NCI-H1436 (cell line): ENCODE measurements at places on chromosomes 2 and 18.

GRCh38 chr2:225002656-225003045, 39.6 kb downstream of the DOCK10 start:
- DNase-seq, result no peak

DNA sequence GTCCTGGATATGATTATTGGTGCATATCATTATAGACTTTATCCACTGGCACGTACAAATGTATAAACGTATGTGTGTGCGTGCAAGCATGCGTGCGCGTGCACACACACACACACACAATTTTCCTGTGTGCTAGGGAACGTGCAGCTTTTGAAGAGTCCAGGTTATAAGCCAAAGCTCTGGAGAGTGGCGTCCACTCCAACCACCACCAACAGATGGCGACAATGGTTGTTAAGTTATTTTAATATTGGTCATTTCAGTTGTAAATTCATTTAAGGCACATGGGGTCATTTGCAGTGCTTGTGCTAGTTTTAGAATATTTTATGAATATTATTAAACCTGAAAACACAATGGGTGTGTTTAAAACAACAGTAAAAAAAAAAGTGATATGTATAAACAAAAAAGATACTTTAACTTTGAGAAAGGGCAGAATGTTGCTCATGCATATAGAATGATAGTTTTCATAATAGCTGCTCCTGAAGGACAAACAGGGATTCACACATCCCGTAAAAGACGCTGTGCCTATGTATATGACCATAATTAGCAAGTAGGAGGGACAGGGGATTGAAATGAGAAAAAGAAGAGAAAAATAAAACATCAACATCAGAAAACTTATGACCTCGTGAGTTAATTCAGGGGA, 124.2 kb upstream of the ITGB6 start:
- DNase-seq, result no peak

DNA sequence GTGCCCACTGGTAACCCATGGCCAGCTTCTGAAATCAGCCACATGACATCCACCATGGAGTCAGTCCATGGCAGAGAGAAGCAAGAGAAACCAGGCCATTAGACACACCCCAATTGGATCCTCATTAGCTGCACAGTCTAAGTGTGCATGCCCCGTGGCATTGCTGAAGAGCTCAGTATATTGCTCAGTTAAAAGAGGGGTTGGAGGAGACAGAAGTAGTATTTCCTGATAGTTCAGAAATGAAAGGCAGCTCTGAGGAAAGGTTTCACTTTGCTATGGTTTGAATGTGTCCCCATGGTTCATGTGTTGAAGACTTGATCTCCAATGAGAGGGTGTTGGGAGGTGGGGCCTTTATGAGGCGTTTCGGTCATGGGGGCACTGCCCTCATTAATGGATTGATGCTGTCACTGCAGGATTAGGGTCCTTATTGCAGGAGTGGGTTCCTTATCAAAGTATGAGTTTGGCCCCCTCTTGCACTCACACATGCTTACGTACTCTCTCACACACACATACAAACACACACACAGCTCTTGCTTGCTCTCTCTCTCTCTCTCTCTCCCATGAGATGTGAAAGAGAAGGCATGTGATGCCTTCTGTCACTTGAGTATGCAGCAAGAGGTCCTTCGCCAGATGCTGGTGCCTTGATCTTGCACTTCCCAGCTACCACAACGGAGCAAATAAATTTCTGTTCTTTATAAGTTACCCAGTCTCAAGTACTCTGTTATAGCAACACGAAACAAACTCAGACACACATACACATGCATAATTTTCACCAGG, 58.0 kb downstream of the TMEM163 start:
- no peak for DNase-seq

- DNase-seq, result no peak
These were observed 585.1 kb downstream of the RNF144A start for GRCh38 chr2:7502336-7502735.

- no peak for DNase-seq
These were observed 85.4 kb upstream of the ZEB2 start for GRCh38 chr2:144605231-144605840.

DNA sequence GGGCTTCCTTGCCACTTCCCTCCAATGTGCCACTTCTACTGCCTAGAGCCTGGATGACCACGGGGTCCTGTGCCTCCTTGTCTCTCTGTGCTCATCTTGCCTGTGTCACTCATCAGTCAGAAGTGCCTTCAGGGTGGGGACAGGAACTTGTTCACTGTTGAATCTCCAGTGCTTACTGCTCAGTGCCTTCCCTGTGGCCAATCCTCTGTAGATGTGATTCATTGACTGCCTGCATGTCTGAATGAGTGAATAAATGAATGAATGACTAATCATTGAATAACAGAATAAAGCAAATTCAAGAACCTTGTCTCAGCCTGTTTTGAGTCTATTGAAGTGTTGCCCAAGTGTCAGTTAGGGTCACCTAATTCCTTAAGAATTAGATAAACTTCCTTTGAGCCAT, 42.3 kb upstream of the FAM136A start:
- no peak for DNase-seq

GRCh38 chr2:48454504-48454903, 75.5 kb upstream of the STON1 start:
- no peak for DNase-seq

GRCh38 chr2:20377741-20378140, 27.1 kb upstream of the PUM2 start:
- DNase-seq, result no peak

- DNase-seq, result no peak
These were observed 135.8 kb downstream of the LRRTM1 start for GRCh38 chr2:80168801-80169200.

- no peak for DNase-seq
These were observed 49.9 kb downstream of the LPIN2 start for GRCh38 chr18:2963048-2963447.

DNA sequence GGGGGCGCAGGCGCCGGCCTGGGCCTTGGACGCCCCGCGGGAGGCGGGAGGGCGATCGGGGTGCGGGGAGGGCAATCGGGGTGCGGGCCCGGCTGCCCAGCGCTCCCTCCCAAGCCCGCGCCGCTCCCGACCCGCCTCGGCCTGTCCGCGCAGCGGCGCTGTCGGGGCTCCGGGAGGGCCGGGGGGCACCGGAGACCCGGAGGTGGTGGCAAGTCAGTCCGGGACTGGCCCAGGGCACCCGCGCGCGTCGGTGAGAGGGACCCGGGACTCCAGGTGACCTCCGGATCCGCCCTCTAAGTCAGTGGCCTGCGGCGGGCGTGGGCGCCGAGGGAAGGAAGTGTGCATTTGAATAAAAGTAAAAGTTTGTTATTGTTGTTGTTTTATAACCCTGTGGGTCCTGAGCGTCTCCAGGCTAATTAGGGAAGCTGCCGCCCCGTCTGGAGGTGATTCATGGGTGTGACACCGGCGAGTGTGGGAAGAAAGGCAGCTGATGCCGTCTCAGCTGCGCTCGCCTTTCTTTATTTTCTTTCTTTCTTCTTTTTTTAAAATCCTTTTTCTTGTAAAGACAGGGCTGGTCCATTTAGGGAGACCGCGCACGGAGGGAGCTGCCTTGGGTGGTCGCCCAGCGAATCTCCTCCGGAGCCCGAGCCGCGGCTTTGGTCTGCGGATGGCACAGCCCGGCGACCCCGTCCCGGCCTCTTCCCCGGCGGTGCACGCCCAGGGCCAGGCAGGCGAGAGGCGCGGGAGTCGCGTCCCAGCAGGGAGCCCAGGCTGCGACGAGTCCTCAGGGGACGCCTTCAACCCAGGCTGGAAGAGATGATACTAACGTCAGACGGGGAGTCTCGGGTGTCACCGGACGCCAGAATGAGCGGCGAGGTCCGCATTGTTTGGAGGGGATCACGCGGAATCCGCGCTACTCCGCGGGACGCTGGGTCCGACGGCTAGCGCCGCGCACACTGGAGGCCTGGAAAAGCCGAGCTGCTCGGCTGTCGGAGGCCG, 627 bp upstream of the CRACDL start:
- DNase-seq, result peak; percentile 58

DNA sequence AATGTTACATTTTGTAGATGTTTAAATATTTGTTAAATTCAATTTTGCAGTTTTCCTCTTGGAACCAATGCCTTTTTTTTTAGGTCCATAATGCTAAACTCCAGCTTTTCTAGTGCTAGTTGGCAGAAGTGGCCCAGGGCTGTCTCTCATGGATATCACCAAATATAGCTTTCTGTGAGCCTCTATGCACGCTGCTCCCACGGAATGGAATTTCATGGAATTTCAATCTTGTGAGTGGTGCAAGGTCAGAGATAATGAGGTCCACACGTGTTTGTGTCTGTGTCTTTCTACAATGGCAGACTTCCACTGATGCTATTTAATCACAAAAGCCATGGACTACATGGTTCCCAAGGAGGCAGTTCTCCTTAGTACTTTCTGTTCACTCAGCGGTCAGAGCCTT, 191.5 kb upstream of the PARD3B start:
- no peak for DNase-seq

GRCh38 chr2:162994718-162995117, 156.2 kb upstream of the KCNH7 start:
- no peak for DNase-seq

DNA sequence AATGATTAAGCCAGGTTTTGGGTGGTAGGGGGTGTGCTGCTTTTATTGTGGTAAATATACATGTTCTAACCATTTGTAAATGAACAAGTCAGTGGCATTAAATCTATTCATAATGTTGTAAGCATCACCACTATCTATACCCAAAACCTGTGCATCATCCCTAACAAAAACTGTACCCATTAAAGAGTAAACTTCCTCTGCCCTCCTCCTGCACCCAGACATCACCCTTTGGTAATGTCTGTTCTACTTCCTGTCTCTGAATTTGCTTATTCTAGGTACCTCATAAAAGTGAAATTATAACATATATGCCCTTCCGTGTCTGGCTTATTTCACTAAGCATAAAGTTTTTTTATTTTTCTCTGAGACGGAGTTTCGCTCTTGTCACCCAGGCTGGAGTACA, 14.1 kb downstream of the RIF1 start:
- DNase-seq, result no peak

- no peak for DNase-seq
These were observed 28.8 kb downstream of the HADHB start for GRCh38 chr2:26273501-26273900.

DNA sequence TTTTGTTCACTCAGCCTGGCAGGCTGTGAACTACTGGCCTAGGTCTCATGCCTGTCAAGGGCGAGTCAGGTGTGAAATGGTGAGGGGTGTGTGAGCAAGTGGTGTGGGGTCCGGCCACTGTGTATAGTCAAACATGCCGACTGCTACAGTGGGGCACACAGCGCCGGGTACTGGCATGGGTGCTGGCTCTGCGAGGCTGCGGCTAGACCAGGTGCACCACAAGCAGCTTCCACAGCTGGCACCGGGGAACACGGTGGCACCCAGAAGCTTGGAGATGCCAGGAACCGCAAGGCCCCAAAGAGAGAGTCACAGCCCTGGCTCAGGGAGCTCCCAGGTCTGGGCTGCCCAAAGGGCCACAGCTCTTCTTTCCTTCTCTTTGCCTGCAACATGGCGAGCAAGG, 49.7 kb downstream of the CCDC68 start:
- no peak for DNase-seq

DNA sequence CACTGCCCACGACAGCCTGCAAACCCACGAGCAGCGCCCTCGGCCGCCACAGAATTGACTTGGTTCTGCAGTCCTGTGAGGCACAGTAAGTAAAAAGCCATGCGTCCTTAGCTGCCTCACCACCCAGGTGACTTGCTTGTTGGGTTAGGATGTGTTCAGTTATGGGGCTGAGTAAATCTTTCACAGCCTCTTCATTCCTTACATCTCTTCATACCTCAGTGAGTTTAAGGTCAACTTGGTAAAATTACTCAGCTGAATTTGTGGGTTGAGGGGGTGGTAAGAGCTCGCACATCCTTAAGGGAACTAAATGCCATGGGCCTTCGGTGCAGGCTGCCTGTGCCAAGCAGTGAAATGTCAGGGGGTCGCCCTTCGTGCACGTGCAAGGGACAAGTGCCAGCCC, 165.2 kb upstream of the ALKAL2 start:
- no peak for DNase-seq

DNA sequence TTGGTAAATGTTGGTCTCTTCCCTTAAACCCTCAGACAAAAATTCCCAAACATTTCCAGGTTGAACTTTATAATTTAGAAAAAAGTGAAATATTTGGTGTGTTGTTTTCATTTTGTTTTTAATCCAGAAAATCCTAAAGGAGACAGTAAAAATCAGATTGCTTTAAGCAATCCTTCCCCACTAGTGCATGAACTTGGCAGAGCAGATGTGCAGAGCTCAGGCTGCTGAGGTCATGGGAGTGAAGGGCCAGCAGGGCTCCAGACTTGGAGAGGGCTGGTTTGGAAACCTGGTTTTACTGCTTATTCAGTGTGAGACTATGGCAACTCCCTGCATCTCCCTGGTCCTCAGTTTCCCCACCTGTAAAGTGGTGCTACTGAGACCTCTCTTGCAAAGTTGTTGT, 66.7 kb upstream of the TEX51 start:
- DNase-seq, result no peak

- no peak for DNase-seq
These were observed 63.8 kb downstream of the SETBP1 start for GRCh38 chr18:44744161-44745121.

DNA sequence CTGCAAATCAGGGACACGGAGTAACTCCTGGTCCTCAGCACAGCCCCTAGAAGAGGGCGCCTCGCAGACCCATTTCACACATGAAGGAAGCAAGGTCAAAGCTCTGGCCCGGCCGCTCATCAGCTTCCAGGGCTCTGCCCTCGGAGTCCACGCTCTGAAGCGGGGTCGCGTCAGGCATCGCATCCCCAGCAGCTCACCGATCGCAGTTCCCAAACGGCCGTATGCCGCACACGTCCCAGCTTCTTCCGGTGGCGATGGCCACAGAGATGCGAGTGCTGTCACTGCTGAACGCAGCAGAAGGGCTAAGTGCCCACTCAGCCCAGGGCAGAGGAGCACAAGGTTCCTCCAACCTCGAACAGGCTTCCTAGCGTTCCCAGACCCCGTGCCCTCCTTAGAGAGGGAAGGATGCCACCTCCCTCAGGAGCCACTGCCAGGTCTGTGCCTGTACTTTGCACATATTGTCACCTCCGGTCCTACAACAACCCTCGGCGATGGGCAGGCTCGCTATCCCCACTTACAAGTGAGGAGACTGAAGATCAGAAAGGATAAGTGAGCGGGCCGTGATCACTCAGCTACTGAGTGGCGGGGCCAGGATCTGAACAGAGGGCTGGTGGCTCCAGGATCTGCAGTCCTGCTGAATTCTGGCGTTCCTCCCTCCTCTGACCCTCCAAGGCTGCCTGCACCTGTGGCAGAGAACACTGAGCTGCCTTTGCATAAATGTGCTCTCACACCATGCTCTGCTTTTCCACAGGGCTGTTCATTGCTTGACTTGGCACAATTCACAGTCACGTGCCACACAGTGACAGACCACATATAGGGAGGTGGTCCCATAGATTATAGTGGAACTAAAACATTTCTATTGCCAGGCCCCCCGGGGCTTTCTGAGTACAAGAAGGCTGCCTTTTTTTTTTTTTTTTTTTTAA, 71.4 kb downstream of the COPS8 start:
- DNase-seq, result no peak

- no peak for DNase-seq
These were observed 167.4 kb downstream of the DPP10 start for GRCh38 chr2:114609801-114610200.
